Stomach (tissue), 19 donors: ENCODE measurements at places on chromosomes 3 and 15. TPM values are rescaled to one million over a fixed set of nuclear protein-coding genes. Genes with fewer than 3 reads are reported as not detected.
A peak's percentile ranks its signal among the peaks of the same experiment; 100 is the strongest.

The SEMA3B gene
- 126 TPM for total RNA-seq

GRCh38 chr15:25989327-25989726 lies 126.2 kb upstream of the ATP10A start:
- no peaks in the 10 kb centered on the region for H3K27me3 ChIP-seq
- H3K27ac ChIP-seq, result no peak overlapping the region
- no peak for DNase-seq
- no peaks in the 10 kb centered on the region for H3K4me1 ChIP-seq
- H3K36me3 ChIP-seq, result no peaks in the 10 kb centered on the region
- no peak overlapping the region for H3K4me3 ChIP-seq

DNA sequence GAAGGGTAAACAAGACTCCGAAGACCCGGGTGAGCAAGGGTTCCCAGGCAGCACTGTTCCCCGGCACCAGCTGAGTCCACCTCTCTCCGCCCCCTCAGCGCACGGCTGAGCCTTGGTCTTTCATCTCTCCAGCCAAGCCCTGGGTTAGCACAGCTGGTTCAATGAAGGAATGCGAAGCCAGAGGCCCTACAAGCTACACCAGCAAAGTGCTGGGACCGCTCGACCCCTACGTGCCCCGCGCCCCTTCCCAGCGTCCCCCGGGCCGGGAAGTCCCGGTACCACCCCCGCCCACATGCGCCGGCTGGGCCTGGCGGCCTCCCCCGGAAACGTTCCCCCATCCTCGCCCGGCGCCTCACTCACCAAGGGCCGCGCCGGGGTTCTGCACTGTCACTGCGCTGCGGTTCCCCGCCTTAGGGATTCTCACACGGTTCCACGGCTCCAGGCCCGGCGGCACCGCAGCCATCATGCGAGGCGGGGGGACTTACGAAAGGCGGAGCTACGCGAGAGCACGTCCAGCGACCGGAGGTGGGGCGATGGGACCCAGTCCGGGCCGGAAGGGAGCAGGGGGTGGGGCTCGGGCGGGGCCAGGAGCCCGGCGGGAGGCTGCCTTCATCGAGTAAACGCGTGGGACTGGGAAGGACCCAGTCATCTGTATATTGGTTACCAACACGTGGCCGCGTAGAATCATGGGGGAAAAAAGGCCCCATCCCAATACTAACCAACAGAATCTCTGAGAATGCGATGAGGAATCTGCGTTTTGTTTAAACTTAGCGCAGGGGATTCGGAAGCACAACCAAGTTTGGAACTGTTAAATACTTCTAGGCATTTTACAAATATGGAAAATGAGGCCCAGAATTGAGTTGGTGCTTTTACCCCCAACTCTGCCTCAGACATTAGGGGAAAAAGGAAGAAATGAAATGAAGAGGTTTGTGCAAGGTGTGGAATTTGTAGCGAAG lies 28.7 kb downstream of the GTPBP8 start:
- H3K4me3 ChIP-seq, result peak overlapping the region; percentile 81
- peak; percentile 98 for DNase-seq
- peaks cover 47% of the 10 kb centered on the region for H3K4me1 ChIP-seq
- H3K27ac ChIP-seq, result peak overlapping the region; percentile 96
- no peaks in the 10 kb centered on the region for H3K27me3 ChIP-seq

DNA sequence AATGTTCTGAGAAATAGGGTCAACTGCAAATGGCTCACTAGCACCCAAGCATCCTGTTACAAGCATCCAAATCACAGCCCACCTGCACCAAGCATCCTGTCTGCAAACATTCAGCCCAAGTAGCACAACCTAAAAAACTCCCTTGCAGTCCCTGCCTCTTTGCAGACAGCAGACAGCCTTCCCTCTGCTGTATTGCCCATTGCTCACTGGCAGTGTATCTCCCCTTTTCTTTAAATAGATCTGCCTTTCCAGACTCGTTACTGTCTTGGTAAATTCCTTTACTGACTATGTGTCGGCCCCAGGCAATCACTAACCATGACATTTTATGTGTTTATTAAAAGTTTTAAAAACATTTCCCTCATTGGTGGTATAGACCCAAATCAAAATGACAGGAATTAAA lies 155.4 kb downstream of the ADAMTSL3 start:
- H3K36me3 ChIP-seq, result no peaks in the 10 kb centered on the region
- no peaks in the 10 kb centered on the region for H3K4me1 ChIP-seq
- no peak overlapping the region for H3K4me3 ChIP-seq
- H3K27ac ChIP-seq, result no peak overlapping the region
- H3K27me3 ChIP-seq, result no peaks in the 10 kb centered on the region

DNA sequence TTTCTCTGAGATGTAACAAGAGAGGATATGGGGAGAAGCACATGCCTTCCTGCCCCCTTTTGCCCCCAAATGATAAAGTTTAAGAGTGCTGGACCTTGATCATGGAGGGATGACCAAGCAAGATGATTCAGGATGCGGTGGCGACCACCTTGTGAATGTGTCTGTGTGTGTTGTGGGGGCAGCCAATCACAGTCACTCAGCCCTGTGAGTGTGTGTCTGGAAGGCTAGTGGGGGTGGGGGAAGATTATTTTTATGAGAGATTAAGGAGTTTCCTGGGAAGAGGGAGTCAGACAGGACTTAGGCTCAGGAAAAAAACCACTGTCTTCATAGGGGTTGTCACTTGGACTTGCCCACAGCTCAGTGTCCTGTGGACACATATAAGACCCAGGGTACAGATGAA lies 57.8 kb upstream of the KY start:
- no peaks in the 10 kb centered on the region for H3K36me3 ChIP-seq
- no peak overlapping the region for H3K4me3 ChIP-seq
- H3K27me3 ChIP-seq, result no peaks in the 10 kb centered on the region
- no peaks in the 10 kb centered on the region for H3K4me1 ChIP-seq
- no peak overlapping the region for H3K27ac ChIP-seq

DNA sequence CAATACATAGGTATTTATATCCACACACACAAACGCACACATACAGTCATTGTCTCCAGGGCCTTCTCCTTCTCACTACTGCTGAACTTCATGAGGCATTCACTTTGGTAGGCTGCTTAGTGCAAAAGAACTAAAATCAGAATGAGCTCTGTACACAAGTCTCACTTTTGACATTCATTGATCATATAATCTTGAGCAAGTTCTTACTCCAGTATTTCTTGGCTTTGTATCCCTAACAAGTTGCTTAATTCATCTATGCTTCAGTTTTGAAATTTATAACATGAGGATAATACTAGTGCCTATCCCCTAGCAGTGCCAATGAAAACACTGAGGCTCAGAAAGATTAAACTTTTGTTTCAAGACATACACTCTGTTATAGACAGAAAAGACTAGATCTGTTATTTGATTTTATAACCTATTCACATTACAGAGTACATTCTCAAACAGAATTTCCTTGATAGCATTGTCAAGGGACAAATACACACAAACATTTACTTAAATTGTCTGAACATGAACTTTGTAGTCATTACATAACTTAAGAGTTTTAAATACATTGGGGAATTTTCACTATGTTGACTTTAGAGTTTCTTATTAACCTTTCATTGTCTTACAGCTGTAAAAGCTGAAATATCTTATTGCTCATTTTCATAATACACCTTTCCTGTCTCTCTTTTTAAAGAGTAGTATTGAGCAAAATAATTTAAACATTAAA lies 55.0 kb upstream of the SI start:
- H3K27ac ChIP-seq, result no peak overlapping the region
- no peaks in the 10 kb centered on the region for H3K36me3 ChIP-seq
- no peaks in the 10 kb centered on the region for H3K27me3 ChIP-seq
- no peak overlapping the region for H3K4me3 ChIP-seq

DNA sequence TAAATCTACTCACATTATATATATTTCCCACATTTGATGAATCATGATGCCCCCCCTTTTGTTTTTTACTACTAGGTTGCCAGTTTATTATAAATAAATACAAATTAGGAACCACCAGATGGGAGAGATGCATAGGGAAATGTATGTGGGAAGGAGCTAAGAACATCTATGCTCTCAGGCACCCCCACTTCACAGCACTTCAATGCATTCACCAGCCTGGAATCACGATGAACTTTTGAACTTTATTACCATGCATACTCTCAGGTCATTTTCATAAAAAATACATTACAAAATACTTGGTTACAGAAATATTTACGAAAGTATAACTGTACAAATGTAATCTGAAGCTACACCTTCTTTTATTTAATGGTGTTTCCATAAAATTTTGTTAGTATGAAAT lies 988.0 kb upstream of the EPHA6 start:
- no peak overlapping the region for H3K27ac ChIP-seq
- no peaks in the 10 kb centered on the region for H3K27me3 ChIP-seq
- H3K4me1 ChIP-seq, result no peaks in the 10 kb centered on the region

The STAG1 gene
- total RNA-seq, result 105 TPM
